ENCODE measurements at places on chromosomes 13 and 19.

DNA sequence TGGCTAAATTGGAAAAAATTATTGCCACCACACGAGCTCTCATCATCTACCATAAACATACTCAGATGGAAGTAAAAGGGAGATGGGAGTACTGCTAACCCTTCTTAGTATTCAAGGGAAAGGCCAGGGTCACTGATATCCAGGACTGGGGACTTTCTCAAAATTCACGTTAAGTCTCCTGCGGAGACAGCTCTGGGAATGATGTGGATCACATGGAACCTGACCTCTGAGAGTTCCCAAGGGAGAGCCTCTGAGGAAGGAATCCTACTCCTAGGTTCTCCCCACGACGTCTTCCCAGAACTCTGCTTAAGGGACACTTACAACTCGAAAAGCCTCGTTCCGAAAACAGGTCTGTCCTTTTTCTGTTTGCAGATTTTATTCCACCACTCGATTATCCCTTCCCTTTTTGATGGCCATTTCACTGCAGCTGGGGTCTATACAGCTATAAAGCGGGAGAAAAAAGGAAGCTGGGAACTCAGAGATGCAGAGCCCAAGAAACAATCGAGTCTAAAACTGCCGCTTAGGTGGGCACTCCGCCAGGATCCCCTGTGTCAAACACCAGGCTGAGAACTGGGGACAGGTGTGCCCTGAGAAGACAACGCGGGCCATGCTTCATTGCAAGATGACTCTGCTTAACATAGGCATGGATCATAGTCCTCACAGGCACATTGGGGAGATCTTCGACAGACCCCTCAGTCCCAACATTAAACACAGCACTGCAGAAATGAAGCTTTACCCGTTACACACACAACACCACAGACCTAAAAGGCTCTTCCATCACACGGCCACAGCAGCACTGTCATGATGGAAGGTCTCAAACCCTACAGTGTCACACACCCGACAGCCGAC, 823 bp upstream of the ZNF567 start:
- no peak for DNase-seq

- no peak for DNase-seq
Measured at GRCh38 chr13:107091428-107091827, 523.5 kb upstream of the ARGLU1 start.

GRCh38 chr19:5111051-5111450, 142.1 kb downstream of the KDM4B start:
- DNase-seq = no peak

GRCh38 chr19:56884441-56884840, 43.9 kb upstream of the PEG3 start:
- no peak for DNase-seq

DNA sequence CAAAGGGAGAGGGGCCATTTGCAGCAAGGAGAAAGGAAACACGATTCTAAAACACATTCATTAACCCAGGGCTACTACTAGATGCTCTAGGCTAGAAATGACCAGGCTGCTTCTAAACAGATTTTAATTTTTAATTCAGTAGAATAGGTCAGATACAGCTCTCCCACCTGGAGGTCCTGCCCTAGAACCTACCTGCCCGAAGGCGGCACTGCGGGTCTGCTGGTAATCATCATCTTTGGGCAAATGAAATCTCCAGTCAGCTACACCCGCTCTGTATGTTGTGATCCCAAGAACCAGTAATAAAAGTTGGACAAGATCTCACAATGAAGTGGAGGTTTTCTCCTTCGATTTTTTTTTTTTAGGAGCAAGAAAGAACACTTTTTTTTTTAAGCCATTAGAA, 345.3 kb downstream of the ENOX1 start:
- DNase-seq = no peak

DNA sequence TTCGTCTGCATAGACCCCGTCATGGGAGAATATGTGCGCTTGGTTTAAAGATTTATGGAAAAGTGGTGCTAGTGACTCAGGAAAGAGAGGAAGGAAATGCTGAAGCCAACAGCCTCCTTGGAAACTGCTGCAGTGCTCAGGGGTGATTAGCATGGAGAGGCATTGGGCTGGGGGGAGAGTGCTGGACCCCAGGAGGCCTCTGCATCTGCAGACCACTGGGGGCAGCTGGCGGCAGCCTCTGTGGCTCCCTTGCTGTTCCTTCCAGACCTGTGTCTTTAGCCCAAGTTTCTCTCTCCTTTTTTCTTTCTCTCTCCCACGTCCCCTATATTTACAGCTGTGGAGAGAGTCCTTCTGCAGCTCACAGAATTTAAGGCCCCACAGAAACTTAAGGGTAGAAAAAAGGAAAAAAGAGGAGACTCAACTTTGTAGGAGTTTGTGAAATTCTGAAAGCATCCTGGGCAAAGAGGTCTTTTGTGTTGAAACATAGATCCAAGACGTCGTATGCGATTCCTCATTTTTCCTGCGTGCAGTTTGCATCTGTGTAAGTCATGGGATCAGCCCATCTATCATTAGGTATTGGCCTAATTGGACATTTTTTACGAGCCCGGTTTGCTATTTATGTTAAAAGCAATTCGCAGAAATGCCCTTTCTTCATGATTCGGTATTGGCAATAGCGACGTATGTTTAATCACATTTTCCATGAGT, 116.2 kb upstream of the ZNF536 start:
- no peak for DNase-seq

- DNase-seq = no peak
Measured at GRCh38 chr13:93646245-93646644, 419.6 kb downstream of the GPC6 start.

DNA sequence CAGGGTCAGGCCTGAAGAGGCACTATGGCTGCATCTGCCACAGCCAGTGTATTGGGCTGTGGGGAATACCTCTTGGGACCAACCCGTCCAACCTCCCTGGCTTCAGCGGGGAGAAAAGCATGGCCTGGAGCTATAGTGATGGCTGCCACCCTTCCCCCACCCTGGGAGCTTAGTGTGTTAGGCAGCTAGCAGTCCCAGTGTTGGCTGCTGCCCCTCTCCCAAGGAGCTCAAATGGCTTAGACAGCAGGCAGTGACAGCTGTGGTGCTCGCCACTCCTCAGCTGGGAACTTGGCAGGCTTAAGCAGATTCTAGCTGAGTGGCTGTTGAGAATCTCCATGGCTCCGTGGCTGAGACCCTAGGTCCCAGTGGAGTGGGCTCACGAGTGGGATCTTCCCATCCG, 19.7 kb downstream of the ACOD1 start:
- no peak for DNase-seq

DNA sequence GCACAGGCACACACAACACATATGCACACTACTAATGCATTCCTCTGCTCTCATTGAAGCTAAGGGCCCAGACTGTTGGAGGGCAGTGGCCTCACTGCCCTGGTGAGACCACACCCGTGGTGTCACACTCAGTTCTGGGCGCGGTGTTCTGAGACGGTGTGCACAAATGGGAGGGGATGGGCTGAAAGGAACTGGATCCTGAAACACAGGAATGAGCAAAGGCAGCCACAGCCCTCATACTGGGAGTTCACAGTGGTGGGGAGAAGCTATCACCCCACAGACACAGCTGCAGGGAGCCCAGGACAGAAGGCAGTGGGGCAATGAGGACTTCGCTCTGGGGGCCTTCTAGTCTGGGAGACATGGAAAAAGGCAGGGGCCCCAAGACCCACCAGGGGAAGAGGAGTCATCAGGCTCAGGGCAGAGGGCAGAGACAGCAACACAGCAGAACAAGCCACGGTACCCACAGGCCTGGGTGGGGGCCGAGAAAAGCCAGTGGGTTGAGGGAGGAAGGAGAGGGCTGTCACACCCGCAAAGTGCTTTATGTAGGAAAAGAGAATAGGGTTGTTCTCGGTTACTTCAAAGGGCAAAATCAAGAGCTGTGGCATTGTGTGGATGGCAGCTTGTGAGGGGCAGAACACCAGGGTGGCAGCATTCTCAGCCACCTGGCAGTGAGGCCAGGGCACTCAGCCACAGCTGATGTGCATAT, 75.4 kb upstream of the GPR183 start:
- no peak for DNase-seq

- peak; percentile 81 for DNase-seq
Measured at GRCh38 chr19:45670670-45671453, 2.8 kb downstream of the GIPR start.

DNA sequence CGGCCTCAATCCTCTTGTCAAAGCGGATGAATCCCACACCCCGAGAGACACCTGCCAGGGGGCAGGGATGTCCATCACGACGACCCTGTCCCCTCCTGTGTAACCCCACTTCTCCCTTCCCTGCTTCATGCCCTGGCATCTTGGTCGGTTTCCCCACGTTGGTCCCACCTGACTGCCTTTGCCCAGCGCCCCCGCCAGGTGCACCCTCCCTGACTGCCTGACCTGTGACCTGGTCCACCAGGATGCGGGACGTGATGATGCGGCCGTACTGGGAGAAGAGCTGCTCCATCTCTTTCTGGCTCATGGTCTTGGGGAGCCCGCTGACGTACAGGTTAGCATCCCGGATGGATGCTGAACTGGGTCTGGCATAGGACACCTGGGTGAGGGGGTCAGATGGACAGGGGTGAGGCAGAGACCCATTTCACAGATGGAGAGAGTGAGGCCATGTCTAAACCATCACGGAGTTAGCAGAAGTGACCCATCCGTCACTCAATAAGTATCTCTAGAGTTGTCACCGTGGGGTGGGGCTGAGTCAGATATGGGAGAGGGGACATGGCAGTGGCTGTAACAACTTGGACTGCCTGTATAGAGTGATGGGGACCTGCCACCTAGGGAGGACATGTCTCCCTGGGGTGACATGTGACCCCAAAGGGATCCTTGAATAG, 22.5 kb downstream of the ELAVL3 start:
- no peak for DNase-seq

DNA sequence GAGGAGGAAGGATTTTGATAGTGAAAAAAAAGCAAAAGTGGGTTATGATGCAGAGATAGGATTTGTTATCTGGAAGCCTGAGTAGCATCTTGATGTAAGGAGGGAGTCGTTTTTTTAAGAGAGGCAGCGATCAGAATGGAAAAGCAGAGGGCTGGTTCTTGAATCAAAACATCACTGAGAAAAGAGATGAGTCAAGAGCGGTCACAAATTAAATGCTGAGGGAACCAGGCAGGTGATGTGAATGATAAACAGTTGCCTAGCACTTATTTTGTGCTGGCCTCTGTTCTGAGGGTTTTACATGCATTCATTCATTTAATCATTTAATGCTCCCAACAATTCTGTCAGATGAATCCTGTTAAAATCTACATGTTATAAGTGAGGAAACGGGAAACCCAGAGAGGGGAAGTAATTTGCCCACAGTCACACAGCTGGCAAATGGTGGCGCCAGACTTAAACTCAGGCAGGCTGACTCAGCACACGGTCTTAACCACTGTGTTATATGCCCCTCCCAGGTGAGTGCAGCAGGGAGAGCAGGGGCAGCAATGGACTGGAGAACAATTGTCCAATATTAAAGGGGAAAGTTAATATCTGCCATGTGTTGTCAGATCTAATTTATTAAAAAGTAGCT, 21.4 kb downstream of the SIGLECL1 start:
- no peak for DNase-seq

DNA sequence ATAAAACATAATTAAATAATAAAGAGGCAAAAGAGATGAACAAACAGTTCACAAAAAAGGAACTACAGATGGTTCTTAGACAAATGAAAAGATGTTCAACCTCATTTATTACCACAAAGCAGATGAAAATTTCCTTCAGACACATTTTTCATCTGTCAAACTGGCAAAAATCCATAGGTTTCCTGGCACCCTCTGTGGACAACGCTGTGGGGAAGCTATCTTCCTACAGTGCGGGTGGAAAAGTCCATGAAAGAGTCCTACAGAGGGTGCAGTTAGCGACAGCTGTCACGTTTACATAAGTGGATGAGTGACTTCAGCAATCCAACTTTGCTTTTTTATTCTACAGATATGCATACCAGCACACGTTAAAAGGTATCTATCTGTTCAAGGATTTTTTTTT, 30.3 kb upstream of the PDCD5 start:
- DNase-seq = no peak

GRCh38 chr19:56138069-56138468, 3.0 kb upstream of the ZNF444 start:
- no peak for DNase-seq

- peak; percentile 62 for DNase-seq
Measured at GRCh38 chr19:1001538-1002166, 1.4 kb downstream of the GRIN3B start.

- no peak for DNase-seq
Measured at GRCh38 chr13:100443998-100444328, 144.6 kb downstream of the GGACT start.

GRCh38 chr19:17751103-17751911, at the start of gene FCHO1:
Gene FCHO1, plus strand, starts transcription at chr19:17751477. Its CDS starts 3,688 bp downstream, at chr19:17755165.
- DNase-seq = no peak

DNA sequence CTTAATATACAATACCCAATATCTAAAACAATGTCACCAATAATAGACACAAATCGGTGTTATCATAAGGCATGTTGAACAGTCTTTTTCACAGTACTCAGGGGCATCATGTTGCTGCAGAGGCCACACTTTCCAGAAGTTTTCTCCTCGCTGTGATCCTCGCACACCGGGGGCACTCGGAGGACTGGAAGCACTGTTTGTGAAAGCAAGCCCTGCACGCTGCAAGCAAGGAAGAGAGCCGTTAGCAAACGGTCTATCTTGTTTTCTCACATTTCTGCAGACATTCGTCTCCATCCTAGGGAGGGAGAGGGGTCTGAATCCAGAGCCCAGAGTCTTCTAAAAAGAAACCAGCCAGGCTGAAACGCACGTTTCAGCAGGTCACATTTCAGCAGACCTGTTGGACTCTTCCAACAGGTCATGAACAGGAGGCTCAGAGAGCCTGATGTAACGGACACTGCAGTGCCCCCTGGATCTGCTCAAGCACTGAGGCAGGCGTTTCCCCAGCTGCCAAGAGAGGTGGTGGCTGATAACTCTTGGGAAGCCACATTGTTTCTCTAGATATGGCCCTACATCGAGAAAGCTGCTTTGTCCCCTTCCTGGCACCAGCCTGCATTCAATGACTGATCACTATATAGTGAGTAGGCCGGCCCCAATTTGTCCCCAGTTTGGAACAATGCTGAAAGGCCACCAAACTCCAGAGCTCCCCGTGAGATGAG, 43.6 kb downstream of the RUBCNL start:
- DNase-seq = peak; percentile 16

DNA sequence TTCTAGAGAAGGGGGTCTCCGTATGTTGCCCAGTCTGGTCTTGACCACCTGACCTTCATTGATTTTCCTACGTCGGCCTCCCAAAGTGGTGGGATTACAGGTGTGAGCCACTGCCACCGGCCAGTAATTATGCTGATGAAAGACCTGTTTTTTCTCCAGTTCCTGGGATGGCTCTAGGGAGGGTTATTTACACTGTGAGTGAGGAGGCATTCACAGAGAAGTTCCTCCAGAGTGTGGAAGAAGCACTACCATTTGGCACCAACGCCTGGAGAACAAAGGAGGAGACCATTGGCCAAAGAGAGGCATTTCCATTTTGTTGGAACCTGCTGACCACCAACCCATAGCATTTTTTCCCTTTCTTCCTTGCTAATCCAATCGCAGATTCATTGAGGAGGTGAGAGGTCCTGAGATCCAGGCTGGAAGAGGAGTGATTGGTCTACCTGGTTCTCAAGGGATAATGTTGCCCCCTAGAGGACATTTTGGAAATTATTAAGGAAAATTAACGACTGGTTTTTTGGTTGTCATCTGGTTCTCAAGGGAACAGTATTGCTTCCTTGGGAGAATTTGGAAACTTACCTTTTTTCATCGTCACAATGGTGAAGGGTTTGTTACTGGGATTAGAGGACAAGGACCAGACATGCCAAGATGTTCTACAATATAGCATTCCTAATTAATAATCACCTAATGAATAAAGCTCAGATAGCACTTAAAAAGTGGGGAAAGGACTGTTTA, 5.5 kb upstream of the SAE1 start:
- peak; percentile 90 for DNase-seq

- DNase-seq = no peak
Measured at GRCh38 chr13:86882835-86883234, 788.3 kb upstream of the SLITRK5 start.
